Osteoblast (primary cell): ENCODE measurements at places on chromosomes 6 and 20. TPM values are rescaled to one million over a fixed set of nuclear protein-coding genes. Genes with fewer than 3 reads are reported as not detected.

- H3K36me3 ChIP-seq, result no peaks in the 10 kb centered on the region
- no peak overlapping the region for H3K4me3 ChIP-seq
- H3K27me3 ChIP-seq, result no peaks in the 10 kb centered on the region
- H3K27ac ChIP-seq, result no peak overlapping the region
Observed at GRCh38 chr6:19478992-19479391, 358.2 kb upstream of the ID4 start.

Gene PDE10A
- total RNA-seq, result 3.3 and 3.5 TPM in 2 replicates

Gene ASIP
- total RNA-seq, result not detected in 2 replicates

- no peaks in the 10 kb centered on the region for H3K27me3 ChIP-seq
- no peak overlapping the region for H3K27ac ChIP-seq
- H3K4me3 ChIP-seq, result no peak overlapping the region
- DNase-seq, result no peak
- no peaks in the 10 kb centered on the region for H3K36me3 ChIP-seq
Observed at GRCh38 chr20:12014736-12015135, 97.0 kb downstream of the BTBD3 start.

Gene HLA-DPB1
- total RNA-seq, result 8.7 and 12.4 TPM in 2 replicates
